ENCODE measurements at places on chromosomes 7 and 10.

DNA sequence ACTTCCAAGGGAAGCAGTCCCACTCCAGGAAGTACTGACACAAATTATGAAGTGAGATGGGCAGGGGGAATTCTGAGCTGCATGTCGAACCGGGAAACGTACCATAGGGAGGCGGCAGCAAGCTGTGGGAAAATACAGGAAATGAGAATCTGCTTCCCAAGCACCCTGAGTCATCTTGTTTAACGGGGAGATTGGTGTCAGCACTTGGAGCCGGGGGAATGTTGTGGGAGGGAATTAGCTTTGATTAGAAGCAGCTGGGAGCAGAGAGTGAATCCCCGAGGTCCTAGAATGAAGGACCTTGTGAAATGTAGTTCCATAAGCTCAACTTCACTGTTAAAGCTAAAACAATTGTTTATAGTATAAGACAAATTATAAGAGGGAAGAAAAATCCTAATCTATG, 141.4 kb upstream of the PRKCQ start:
- DNase-seq = no peak

- no peak for DNase-seq
Observed at GRCh38 chr10:75678527-75678926, 247.1 kb downstream of the LRMDA start.

GRCh38 chr10:120996456-120997034, 145.4 kb downstream of the WDR11 start:
- DNase-seq = no peak

GRCh38 chr7:33761449-33762080, 143.8 kb upstream of the BMPER start:
- no peak for DNase-seq

DNA sequence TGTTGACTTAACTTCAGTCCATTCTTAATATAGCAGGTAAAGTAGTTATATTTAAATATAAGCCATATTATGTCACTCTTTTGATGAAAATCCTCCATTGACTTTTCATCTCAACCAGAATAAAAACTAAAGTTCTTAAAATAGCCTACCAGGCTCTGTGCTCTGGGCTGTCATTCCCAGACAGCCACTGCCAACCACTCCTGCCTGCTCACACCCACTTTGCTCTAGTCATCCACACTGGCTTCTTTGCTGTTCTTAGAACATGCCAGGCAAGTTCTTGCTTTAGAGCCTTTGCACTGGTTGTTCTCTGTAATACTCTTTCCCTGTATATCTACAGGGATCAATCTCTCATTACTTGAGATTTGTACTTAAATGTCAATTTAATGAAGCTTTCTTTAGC, 80.6 kb downstream of the ZEB1 start:
- DNase-seq = no peak

GRCh38 chr7:44618753-44619152, 12.3 kb downstream of the OGDH start:
- DNase-seq = no peak

- DNase-seq = no peak
Observed at GRCh38 chr7:143171697-143172096, 11.5 kb upstream of the TAS2R39 start.

DNA sequence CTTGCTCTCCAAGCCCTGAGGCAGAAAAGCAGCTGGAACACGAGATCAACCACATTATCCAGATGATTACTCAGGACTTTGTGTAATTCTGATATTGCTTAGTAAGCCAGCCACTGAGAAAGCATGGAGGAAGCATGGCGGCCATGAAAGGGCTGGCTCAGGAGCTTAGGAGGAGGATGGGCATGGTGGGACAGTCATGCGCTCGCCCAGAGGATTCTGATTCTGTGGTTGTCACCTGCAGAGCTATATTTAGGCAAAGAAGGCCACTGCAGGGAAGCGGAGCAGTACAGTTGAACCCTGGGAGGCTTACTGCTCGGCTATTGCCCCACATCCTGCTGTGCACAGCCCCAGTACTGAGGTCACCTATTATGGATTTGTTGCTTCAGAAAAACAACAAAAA, 128.8 kb upstream of the DNAJB12 start:
- DNase-seq = no peak

- DNase-seq = no peak
Observed at GRCh38 chr10:103227416-103227815, 18.3 kb upstream of the RPEL1 start.

DNA sequence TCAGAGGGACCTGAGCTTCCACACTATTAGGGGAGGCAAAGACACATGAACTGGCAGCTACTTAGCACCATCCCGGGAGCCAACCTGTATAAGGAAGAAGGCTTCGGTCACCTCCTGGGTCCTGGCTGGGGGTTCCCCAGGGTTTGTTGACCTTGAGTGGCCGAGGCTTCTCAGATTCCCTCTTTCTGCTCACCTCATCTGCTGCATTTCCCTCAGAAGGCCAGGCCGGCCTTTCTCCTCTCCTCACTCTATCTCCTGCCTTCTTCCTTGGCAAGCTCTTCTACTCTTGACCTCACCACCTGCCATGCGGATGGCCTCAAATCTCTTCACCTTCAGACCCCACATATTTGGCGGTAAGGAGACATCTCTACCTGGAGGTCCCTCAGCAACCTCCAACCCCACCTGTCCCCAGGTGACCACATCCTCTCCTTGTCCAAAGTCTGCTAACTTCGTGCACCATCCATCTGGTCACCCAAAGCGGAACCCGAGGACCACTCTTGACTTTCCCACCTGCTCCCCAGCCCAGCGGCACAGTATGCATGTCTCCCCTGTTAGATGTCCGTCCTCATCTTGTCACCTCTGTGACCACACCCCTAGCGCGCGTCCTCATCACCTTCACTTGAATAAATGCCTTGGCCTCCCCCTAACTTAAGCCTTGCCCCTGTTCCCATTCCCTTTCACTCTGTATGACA, 133.8 kb upstream of the UNC5B start:
- DNase-seq = no peak

DNA sequence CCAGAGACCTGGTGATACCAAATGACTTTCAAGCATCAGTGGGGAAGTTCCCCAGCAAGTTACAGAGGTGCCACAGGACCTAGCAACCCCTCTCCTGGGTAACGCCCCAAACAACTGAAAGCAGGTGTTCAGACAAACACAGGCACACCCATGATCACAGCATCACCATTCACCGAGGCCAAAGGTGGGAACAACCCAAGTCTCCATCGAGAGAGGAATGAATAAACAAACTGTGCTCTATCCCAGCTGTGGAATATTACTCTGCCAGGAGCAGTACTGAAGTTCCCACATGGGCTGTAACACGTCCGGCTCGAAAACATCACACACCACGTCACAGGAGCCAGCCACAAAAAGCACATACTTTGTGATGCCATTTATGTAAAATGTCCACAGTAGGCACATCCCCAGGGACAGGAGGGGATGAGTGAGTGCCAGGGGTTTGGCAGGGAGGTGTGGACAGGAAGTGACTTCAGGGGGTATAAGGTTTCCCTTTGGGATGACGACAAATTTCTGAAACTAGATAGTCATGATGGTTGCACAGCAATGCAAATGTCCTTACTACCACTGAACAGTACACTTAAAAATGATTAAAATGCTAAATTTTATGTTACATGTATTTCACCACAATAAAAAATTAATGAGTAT, 222.8 kb downstream of the TNS3 start:
- DNase-seq = no peak

DNA sequence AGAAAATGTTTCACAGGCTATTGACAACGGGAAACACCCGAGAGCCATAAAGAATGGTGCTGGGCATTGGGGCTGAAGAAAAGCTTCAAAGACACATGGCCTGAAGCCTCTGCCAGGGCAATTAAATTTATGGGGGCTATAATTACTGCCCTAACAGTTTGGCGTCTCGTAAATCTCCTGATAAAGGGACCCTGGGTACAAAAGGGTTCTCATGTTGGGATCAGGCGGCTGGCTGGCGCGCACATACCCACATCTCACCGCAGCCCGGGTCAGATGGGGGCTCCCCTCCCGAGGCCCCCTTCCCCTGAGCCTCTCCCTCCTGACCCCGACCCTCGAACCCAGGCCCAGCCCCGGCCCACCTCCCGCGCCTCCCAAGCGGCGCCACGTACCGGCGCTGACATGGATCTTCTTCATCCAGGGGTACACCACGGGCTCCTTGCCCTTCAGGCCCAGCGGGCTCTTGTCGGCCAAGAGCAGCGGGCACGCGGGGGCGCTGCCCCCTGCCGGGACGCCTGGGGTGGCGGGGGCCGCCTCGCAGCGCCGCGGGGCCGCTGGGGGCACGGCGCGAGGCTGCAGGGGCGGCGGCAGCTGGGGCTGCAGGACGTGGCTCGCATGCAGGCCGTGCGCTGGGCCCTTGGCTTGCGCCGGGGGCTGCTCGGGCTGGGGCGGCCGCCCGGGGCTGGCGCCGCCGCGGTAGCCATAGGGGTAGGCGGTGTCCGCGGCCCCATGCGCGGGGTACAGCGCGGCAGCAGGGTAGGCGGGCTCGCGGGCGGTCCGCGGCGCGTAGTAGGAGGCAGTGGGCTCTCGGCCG, 623 bp downstream of the HOXA4 start:
- DNase-seq = no peak

- DNase-seq = no peak
Observed at GRCh38 chr10:132253092-132253687, 54.6 kb downstream of the STK32C start.

DNA sequence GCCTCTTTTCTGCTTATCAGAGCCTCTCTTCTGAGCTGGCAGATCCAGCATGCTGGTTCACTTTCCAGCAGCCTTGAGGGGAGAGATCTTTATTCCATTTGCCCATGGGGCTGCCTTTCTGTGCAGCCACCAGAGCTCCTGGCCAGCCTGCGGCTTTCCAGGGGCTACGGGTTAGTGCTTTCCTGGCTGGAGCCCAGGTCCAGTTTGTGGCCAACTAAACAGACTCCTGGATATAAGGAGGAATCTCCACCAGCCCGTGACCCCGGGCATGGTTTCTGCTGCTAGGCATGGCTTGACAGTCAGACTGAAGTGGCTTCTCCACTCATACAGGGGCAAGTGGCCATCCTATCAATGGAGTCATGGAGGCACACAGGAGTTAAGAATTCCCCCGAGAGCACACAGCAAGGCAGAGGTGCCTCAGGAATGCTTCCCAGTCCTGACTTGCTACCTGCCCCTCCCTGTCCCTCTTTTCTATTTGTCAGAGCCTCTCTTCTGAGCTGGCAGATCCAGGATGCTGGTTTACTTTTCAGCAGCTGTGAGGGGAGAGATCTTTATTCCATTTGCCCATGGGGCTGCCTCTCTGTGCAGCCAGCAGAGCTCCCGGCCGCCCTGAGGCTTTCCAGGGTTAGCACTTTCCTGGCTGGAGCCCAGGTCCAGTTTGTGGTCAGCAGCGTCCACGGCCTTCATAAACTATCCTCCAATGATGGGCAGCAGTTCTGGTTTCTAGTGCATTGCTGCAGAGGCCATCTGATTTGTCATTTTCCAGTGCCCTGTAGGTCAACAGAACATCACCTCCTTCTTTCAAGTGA, 35.9 kb downstream of the TSPAN15 start:
- no peak for DNase-seq

DNA sequence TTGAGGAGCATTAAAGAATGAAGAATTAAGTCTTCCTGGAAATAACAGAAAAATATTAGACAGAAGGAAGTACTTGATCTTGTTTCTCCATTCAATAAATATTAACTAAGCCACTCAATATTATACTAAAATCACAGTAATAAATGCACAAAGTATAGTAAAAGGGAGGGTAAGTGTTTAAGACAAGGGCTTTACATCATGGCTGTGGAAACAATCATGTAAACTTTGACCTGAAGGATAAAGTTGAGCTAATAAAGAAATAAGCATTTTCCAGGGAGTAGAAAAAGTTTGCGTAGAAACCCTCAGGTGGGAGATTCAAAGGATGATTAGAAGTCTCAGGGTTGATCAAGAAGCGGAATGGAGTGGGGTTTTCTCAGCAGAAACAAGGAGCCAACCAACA, 78.2 kb downstream of the SEMA3C start:
- no peak for DNase-seq

GRCh38 chr10:3142146-3142875, 30.3 kb downstream of the PITRM1 start:
- no peak for DNase-seq

- DNase-seq = no peak
Observed at GRCh38 chr10:79070606-79071395, 2.0 kb downstream of the ZMIZ1 start.

- no peak for DNase-seq
Observed at GRCh38 chr7:74032624-74033371, 4.8 kb downstream of the ELN start.

DNA sequence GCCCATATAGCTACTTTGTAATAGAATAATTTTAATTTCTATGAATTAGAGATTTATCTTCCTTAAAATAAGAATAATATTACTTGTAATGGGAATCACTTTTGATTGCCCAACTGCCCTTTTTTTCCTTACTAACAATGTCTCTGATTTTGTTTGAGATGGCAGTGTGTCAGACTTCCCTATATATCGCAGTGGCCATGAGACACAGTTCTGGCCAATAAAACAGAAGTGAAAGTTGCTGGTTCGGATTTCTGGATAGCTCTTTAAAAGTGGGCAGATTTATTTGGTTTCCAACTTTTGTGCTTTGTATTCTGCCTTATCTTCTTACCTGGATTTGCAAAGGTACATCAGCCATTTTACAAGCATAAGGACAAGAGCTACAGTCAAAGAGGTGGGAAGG, 170.2 kb downstream of the PPP1R17 start:
- DNase-seq = no peak

- DNase-seq = no peak
Observed at GRCh38 chr7:22783421-22783820, 39.2 kb downstream of the TOMM7 start.

DNA sequence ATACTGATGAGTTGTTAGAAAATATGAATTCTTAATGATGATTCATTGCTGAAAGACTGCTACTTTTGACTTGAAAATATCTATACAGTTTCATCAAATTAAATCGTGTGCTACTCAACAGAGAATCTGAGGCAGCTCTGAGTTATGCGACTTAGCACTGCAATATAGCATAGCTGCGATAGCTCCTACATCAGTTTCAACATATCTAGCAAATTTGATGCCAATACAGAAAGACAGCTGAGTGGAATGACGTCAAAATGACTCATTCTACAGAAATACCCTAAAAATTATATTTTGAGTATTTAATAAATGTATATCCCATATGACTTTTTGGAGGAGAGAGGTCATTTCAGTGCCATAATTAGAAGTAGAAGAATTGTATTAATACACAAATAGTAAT, 1.1 kb upstream of the TARP start:
- no peak for DNase-seq

GRCh38 chr10:15792777-15793176, 67.5 kb downstream of the MINDY3 start:
- no peak for DNase-seq

GRCh38 chr10:79930267-79930666, 18.6 kb downstream of the SFTPD start:
- no peak for DNase-seq

GRCh38 chr10:49737474-49738201, 24.5 kb downstream of the OGDHL start:
- no peak for DNase-seq

DNA sequence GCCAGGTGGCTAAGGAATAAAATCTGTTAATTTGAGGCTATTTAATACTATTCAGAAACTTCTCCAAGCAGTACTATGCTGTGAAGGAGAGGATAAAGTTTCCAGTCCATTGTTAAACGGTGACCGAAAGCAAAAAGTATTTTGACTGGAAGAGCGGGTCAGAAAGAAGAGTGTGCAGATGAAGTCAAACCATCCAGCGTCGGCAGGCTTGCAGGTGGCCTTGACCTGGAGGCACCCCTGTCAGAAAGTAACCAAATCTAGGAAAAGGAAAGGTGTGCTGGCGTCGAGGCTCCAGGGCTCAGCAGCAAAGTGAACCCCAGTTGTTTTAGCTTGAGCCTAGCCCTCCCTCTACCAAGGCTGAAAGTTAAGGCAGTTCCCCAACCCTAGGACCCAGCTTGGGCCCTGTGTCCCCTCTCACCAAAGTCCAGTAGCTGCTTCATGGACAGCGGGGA, 544 bp downstream of the PDK4 start:
- DNase-seq = no peak

- DNase-seq = no peak
Observed at GRCh38 chr10:112713411-112713810, 236.6 kb upstream of the TCF7L2 start.

Data from stimulated activated CD4-positive, alpha-beta T cell treated with anti-CD3 and anti-CD28 coated beads, Interleukin-12 subunit alpha, Interleukin-12 subunit beta, amount 100 ng/mL, for 48 hours (primary cell).